ENCODE measurements at places on chromosomes 13 and 19.
A peak's percentile ranks its signal among the peaks of the same experiment; 100 is the strongest.

GRCh38 chr19:54507824-54508223 lies 5.2 kb downstream of the LAIR2 start:
- DNase-seq = no peak

DNA sequence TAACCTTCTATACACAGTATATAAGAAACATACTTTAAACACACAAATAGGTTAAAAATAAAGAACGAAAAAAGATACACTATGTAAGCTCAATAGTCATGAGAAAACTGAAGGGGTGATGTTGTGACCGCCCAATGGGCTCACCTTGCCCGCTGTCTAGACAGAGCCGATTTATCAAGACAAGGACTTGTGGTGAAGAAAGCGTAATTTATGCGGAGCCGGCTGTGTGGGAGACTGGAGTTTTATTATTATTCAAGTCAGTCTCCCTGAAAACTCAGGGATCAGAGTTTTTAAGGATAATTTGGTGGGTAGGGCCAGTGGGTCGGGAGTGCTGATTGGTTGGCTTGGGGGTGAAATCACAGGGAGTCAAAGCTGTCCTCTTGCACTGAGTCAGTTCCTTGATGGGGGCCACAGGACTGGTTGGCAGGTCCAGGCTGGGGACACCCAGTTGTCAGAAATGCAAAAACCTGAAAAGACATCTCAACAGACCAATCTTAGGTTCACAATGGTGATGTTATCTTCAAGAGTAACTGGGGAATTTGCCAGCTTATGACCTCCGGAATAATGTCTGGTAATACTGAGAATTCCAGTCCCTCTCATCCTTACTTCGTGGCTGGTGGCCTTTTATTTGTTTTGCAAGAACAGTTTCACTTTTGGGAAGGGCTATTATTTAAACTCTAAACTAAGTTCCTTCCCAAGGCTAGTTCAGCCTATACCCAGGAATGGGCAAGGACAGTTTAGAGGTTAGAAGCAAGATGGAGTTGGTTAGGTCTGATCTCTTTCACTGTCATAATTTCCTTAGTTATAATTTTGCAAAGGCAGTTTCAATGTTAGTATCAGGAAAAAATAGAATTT lies 96.6 kb downstream of the UBL3 start:
- DNase-seq = no peak

- no peak for DNase-seq
Measured at GRCh38 chr13:41837629-41838028, 123.3 kb downstream of the VWA8 start.

- no peak for DNase-seq
Measured at GRCh38 chr19:34577531-34578101, 96.1 kb downstream of the WTIP start.

- DNase-seq = peak; percentile 81
Measured at GRCh38 chr19:1512671-1513498, at the start of gene ADAMTSL5. ADAMTSL5 (minus strand) TSS chr19:1513019; CDS start chr19:1510943, 2,076 bp downstream.
